ENCODE measurements at places on chromosomes 6 and 20.

DNA sequence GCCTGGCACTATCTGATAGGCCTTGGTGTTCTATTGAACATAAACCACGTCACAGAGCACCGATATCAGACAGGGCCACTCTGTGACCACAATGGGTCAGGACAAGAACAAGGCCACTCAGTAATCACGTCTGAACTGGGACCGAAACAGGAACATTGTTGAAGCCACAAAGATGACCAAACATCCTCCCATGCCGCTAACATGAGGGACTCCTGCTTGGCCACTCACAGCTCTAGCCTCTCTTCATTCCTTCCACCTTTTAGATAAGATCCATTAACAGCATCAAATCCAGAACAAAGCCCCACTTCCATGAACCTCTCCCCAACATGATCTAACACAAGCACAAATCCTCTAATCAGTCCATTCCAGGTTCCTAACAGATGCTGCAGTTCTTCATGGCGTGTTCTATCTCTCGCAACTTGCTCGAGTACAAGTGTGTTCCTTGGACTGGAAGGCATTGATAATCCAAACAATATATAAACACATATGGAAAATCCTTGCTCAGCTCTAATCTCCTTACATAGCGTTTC is 7.4 kb downstream of the SIRT5 start:
- no peak for DNase-seq

DNA sequence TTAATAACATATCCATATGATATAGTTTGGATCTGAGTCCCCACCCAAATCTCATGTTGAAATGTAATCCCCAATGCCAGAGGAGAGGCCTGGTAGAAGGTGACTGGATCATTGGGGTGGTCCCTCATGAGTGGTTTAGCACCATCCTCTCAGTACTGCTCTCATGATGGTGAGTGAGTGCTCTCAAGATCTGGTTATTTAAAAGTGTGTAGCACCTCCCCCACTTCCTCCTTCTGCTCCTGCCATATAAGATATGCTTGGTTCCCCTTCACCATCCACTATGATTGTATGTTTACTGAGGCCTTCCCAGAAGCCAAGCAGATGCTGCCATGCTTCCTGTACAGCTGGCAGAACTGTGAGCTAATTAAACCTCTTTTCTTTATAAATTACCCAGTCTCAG is 22.9 kb downstream of the IRF4 start:
- DNase-seq, result no peak

- no peak for DNase-seq
Measured at GRCh38 chr6:30238178-30238795, 25.1 kb upstream of the TRIM26 start.

DNA sequence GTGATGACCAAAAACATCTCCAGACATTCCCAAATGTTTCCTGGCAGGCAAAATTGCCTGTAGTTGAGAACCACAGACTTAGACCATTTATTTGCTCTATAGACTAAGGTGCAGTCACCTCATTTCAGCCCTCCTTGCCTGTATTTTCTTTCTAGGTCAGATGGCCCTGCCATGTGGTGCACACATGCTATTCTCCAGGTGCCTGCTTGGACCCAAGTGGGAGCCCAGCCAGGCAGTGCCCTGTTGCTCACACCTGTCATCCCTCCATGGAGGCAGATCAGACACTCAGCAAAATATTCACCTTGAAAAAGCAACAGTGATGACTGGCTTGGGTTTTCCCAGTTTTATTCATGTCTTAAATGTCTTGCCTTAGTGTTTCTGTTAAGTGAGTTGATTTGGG is 311.4 kb downstream of the TFAP2C start:
- DNase-seq, result no peak

GRCh38 chr20:13443690-13444089 is 195.0 kb downstream of the TASP1 start:
- no peak for DNase-seq

- DNase-seq, result no peak
Measured at GRCh38 chr20:20513720-20514119, 145.8 kb downstream of the INSM1 start.

DNA sequence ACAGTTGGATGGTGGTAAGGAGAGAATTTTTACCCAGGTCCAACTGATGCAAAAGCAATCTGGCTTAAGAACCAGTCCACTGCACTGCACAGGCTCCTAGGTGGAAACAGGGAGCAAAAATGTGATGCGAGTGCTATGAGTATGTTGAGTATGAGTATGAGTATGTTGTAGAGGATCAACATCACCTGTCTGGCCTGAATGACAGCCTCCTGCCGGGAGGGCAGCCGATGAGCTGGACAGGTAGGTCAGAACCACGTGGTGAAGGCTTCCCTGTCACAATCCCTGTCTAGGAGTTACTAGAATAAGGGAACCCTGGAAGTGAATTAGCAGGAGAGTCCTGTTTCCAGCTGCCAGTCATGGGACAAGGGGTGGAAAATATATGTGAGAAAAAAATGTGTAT is 44.3 kb upstream of the SNX9 start:
- DNase-seq, result no peak

DNA sequence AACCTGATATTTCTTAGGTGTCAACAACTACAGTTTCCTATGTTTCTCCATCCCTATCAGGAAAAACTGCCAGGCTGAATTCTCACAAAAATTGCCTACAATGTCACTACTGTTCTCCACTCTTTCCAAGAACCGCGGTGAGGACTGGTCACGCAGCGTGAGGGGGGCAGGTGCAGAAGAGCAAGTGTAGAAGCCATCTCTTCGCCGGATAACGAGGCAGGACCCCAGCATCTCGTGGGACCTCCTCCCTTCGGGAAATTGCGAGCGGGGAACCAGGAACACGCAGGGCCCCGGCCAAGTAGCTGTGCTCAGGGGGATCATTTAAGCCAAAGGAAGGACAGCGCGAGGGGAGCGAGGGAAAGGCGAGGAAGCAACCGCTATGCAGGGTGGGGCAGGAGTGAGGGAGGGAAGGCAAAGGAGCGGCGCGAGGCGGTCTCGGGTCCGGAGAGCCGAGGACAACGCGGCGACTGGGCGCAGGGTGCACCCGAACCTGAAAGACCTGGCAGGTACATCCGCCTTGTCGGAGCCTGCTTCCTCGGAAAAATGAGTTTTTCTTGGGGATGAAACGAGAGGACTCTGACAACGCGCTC is 559 bp downstream of the APMAP start:
- no peak for DNase-seq

DNA sequence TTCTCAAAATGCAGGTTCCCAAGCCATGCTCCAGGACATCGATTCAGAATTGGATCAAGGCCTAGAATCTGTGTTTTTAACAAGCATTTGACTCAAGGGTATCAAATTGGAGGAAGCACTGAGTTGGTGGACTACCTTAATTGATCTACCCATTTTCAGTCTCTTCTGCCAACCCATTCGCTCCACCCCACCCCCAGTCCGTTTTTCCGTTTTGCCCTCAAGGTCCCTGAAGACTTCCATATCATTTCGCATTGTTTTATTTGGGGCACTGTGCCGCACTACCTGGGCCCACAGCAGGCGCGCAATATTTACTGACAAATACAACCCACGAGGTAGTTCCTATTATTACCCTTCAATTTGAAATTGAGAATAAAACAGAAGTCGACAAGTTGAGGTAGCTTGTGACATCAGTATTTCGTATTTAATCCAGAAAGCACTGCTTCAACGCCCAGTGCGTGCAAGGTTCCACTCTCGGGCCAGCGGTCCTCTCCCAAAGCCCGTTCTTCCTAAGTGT is 557 bp upstream of the DHX35 start:
- no peak for DNase-seq

GRCh38 chr6:118249680-118250079 is 298.4 kb upstream of the PLN start:
- no peak for DNase-seq

DNA sequence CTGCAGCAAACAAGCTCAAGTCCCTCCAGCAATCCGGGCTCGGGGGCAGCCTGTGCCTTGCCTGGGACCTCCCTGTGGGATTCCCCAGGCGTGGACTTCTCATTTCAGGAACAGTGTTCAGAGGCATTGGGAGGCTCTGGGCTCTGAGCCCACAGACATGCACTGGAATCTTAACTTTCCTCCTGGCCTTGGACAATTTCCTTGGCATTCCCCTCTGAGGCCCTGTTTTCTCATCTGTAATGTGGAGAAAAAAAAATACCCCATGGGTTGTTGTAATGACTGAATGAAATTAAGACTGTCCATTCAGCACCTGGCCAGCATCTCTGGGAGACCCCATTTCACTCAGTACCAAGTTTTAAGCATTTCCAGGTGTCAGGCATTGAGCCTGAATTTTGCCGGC is 17.6 kb downstream of the BPIFB4 start:
- DNase-seq, result no peak

- DNase-seq, result no peak
Measured at GRCh38 chr6:33905071-33905609, 101.3 kb upstream of the MLN start.

DNA sequence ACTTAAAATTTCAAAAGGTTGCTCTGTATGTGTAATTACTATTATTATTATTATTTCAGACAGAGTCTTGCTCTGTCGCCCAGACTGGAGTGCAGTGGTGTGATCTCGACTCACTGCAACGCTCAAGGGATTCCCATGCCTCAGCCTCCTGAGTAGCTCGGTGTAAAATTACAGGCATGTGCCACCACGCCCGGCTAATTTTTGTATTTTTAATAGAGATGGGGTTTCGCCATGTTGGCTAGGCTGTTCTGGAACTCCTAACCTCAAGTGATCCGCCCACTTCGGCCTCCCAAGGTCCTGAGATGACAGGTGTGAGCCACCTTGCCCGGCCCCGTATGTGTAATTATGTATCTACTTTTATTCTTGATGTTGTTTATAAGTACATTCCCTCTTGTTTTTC is 65.3 kb upstream of the ZNF217 start:
- DNase-seq, result no peak

DNA sequence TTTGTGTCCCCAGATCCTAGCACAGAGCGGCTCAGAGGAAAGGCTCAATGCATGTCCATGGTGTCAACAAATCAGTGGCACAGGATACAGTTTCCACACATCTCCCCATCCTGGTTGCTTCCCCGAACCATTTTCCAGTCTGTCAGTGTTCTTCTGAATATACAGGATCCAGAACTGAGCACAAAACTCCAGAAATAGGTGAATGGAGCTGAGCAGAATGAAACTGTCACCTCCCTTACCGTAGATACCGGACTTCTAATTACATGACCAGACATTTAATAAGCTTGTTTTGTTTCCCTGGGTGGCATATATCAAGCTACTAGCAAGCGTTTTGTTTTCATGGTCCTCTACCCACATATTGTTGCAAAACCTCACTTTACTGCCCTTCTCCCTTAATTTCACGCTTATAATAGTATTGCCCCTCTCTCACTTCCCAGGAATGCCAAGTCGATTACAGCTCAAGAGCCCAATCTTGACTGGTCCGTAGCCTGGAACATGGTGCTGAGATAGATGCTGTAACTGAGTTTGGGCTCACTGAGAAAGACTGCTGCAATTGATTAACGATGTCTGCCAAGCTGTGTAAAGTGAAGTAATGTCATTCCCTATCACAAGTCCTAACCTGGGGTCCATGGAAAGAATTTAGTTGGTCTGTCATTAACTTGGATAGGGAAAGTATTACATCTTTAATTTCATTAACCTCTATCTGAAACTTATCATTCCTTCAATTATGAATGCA is 12.0 kb upstream of the SCRT2 start:
- DNase-seq, result no peak

GRCh38 chr6:133906050-133906449 is 17.1 kb downstream of the TCF21 start:
- no peak for DNase-seq

- DNase-seq, result no peak
Measured at GRCh38 chr6:159163901-159164370, 5.3 kb upstream of the FNDC1 start.

DNA sequence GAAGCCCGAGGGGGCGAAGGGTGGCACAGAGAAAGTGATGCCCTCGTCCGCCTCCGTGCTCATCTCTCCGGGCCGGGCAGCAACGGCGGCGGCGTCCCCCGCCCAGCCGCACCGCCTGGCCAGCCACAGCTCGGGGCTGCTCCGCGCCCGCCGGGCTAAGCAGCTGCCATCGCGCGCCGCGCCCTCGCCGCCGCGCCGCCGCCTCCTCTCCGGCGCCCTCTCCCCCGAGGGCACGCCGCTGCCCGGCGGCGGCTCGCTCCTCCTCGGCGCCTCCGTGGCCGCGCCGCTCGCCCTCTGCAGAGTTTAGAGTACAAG is 225 bp downstream of the MAP3K5 start:
- no peak for DNase-seq

- DNase-seq, result no peak
Measured at GRCh38 chr6:117540670-117541069, 58.2 kb downstream of the DCBLD1 start.

GRCh38 chr20:8536262-8536618 is 404.2 kb downstream of the PLCB1 start:
- DNase-seq, result no peak

GRCh38 chr20:1806456-1806855 is 88.8 kb upstream of the SIRPA start:
- DNase-seq, result no peak

DNA sequence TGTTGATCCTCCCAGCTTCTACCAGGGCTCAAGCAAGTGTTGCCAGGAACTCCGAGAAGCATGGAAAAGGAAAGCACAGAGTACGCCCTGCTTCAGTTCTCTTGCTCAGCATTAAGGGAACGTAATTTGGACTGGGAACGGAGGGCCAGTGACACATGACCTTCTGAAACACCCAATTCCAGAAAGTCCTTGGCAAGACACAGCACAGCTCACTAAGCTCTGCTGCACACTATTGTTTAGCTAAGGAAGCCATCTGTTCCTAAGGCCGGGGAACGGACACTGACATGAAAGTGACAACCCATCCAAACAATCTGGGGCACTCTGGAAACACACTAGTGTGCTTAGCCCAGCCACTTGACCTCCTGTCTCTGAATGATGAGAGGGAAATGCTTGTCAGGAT is 56.9 kb upstream of the NXT1 start:
- no peak for DNase-seq

- no peak for DNase-seq
Measured at GRCh38 chr20:53834749-53835148, 235.6 kb downstream of the BCAS1 start.

GRCh38 chr6:28766426-28766825 is 157.4 kb downstream of the TRIM27 start:
- DNase-seq, result no peak

- DNase-seq, result no peak
Measured at GRCh38 chr20:36310215-36310981, 4.3 kb downstream of the DLGAP4 start.

DNA sequence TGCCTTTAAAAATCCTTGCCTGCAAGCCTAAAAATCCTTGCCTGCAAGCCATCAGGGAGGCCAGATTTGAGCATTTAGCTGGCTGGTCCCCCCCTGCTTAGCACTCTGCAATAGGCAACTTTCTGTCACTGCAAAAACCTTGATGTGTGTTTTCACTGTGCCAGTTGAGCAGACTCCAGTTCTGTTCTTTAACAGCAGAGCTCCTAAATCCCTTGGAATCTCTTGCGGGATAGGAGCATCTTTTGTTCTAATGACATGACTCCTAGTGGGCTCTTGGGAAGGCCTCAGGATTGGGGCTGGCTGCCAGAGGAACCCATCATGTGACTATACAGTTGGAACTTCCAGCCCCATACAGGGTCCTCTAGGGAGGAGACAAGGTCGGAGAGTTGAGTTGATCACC is 50.4 kb downstream of the FAM184A start:
- no peak for DNase-seq

GRCh38 chr6:95544517-95545225 is 32.7 kb upstream of the MANEA start:
- no peak for DNase-seq

Data from activated naive CD4-positive, alpha-beta T cell (primary cell).